Renal cortical epithelial cell (primary cell): ENCODE measurements at places on chromosomes 2 and 18. TPM values are rescaled to one million over a fixed set of nuclear protein-coding genes. Genes with fewer than 3 reads are reported as not detected.

DNA sequence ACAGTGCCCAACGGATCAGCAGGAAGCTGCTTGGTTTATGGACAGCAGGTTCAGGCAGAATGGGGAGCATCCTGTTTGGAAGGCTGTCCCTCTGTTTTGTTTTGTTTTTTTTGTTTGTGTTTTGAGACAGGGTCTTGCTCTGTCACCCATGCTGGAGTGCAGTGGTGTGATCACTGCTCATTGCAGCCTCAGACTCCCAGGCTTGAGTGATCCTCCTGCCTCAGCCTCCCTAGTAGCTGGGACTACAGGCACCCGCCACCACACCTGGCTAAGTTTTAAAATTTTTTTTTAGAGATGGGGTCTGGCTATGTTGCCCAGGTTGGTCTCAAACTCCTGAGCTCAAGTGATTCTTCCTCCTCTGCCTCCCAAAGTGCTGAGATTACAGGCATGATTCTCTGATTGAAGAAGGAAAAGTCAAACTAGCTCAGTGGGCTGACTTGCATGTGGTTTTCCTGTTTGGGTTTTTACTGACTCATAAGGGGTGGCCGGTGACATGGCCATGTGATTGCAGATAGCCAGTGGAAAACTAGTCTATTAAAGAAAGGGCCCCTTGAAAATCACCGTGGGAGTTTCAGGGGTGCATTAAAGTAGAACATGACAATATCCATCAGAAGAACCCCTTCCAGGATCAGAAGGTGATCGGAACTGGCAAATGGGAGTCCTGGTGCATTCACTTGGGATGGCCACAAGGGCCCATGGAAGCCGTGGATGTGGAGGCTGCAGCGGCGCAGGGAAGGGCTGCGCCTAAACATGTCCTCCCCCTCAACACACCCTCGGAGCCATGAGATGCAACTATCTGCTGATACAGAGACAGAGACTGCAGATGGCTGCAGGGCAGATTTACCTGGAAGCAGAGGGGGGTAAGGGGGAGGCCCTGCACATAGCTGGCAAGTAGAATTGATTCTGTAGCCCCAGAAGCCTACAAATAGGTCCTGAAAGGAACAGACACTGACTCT is 26.5 kb downstream of the AQP12B start:
- no peak for DNase-seq

DNA sequence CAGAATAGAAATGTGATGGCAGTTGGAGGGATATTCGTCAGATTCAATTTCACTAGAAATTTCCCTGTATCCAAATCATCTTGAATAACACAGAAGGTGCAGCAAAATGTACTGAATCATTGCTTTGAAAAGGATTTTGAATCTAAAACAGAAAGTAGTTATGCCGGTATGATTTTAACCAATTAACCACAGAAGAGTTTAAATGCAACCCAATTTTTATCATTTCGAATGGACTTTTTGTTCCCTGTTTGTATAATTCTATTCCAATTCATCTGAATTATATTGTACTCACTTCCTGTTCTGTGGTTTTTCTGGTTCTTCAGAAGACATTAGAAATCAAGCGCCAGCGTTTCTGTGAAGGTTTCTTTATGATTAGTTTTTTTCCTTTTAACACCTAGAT is 190.4 kb downstream of the MYO3B start:
- DNase-seq, result no peak

- DNase-seq, result no peak
Measured at GRCh38 chr18:37502601-37503000, 63.0 kb downstream of the CELF4 start.

DNA sequence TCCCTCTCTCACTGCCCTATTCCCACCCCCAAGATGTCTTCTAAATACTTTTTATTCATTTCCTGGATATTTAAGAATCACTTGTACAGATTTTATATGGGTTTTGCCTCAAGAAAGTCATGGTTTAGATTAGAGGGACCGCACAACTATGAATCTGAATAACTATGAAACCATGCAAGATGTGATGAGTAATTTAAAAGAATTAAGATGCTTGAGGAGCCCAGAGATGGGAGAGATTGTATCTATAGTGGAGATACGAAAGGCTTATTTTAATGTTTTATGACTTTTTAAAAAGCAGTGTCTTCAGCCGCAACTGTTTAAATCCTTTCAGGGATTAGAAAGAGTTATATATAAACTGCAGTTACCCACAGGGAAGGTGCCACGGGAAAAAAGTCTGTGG is 324.1 kb downstream of the LPIN1 start:
- no peak for DNase-seq

DNA sequence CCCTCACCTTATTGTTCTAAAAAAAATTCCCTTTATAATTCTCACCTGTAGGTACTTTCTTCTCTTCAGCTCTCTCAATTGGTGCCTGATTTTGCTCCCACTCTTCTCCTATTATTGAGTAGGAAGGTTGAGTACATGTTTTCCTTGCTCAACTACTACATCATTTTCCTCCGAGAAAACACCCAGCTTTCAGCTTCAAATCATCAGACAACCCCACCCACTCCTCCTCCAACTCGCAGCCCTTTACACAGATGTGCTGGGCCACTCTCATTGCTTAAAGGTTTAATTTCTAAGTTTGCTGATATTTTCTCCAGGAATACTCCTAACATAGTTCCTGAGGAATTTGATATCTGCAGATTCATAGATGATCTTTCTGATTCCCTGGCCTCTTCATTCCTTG is 734.4 kb upstream of the ZEB2 start:
- no peak for DNase-seq

- DNase-seq, result peak; percentile 14
Measured at GRCh38 chr2:236352761-236353593, 88.8 kb upstream of the ASB18 start.

- no peak for DNase-seq
Measured at GRCh38 chr2:109380502-109381326, 233.1 kb downstream of the SEPTIN10 start.

DNA sequence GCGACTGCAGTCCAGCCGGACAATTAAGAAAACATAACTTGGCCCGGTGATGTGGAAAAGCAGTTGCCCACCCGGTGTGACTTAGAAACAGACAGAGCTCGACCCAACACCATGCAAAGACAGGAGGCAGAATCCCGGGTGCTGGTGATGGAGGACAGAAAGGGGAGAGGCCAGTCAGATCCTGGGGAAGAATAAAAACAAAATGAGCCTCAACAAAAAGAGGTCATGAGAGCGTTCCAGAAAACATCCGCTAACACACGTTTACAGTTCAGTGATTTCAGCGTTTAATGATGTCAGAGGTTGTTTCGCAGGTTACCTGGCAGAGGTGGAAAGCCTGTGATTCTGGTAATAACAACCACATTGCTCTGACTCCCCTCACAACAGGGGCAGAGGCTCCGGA is 111.9 kb downstream of the OSR1 start:
- peak; percentile 42 for DNase-seq

DNA sequence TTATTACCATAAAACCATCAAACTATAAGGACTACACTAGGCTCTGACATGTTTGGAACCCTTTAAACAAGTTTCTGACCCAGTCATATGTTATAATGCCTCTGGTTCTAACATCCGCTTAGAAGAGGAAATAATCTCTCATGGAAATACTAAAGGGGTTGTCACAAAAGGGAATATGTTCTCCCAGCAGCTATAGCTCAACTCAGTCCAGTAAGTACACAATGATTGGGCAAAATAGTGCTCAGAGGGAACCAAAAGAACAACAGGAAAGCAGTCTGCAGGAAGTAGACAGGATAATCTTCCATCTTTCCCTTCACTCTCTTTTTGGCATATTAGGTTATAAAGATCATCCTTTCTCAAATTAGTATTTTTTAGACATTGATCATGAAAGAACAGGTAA is 4.3 kb downstream of the SRBD1 start:
- DNase-seq, result no peak

DNA sequence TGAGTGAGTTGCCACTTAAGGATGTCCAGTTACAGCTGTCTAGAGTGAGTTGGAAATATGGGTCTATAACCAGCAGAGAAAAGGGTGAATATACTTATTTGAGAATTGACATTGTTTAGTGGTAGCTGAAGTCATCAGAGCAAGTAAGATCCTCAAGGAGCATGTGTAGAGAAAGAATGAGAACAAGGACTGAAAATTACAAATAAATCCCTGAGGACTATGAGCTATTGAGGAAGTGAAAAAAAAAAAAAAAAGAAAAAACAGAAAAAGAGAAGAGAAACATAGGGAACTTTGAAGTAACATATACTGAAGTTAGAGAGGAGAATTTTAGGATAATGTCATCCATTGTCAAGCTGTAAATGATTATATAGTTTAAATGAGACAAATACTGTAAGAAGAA is 134.0 kb upstream of the CCDC68 start:
- no peak for DNase-seq

- DNase-seq, result no peak
Measured at GRCh38 chr2:54287532-54287931, 31.5 kb upstream of the TSPYL6 start.

GRCh38 chr18:29457316-29457889 is 1280.5 kb upstream of the CDH2 start:
- no peak for DNase-seq

DNA sequence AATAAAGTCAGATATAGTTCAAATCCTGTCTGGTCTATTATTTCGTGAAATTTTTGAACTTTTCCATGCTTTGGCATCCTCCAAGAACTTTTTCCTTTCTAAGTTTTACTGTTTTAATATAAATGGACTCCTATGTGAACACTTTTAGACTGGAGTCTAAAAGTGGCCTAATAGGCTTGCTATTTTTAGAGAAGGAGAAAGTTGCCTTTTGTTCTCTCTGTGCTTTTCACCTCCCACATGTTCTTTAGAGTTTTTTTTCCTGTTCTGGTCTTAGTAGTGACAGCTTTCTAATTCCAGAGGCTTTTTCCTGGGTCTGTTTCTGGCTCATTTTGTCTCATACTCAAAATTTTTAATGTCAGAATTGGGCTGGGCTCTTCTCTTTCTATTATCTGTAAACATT is 72.2 kb downstream of the ADAM23 start:
- DNase-seq, result no peak

- DNase-seq, result no peak
Measured at GRCh38 chr2:28135799-28136198, 245.3 kb downstream of the BABAM2 start.

- DNase-seq, result no peak
Measured at GRCh38 chr18:54129448-54130067, 94.9 kb downstream of the MBD2 start.

- no peak for DNase-seq
Measured at GRCh38 chr2:7816944-7817343, 864.9 kb upstream of the ID2 start.

DNA sequence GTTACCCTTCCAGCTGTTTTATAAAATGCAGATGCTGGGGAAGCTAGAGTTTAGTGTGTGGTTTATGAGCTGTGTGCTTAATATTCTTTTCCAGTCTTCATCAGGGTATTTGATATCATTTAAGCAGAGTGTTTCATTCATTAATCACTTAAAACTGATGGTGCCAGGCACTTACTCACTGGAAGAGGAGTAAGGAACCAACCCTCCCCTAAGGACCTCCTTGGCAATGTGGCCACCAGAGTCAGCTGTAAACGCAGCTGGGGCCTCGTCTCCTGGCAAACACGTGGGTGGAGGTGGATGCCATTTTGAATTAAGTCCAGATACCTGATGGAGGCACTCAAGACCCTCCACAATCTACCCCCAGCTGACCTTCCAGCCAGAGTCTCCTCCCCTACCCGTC is 331.6 kb downstream of the CLIP4 start:
- DNase-seq, result no peak

GRCh38 chr2:154422251-154422650 is 276.2 kb upstream of the KCNJ3 start:
- no peak for DNase-seq

GRCh38 chr18:34772887-34773286 is 62.8 kb downstream of the DTNA start:
- DNase-seq, result no peak

AFF3 gene
- 0.10 TPM in 1 of 2 replicates, not detected in the other for total RNA-seq

ICA1L gene
- 3.3 and 6.5 TPM in 2 replicates for total RNA-seq

KATNAL2 gene
- 0.52 and 10.3 TPM in 2 replicates for total RNA-seq

GBX2 gene
- total RNA-seq, result 1.0 TPM in 1 of 2 replicates, not detected in the other

C2orf81 gene
- 1.4 and 3.9 TPM in 2 replicates for total RNA-seq

PARD3B gene
- 5.6 and 16.4 TPM in 2 replicates for total RNA-seq
